NCI-H69 (cell line): ENCODE measurements at places on chromosomes 12 and 14.
A peak's percentile ranks its signal among the peaks of the same experiment; 100 is the strongest.

GRCh38 chr14:76268700-76269099 is 107.2 kb upstream of the ESRRB start:
- no peak for DNase-seq

DNA sequence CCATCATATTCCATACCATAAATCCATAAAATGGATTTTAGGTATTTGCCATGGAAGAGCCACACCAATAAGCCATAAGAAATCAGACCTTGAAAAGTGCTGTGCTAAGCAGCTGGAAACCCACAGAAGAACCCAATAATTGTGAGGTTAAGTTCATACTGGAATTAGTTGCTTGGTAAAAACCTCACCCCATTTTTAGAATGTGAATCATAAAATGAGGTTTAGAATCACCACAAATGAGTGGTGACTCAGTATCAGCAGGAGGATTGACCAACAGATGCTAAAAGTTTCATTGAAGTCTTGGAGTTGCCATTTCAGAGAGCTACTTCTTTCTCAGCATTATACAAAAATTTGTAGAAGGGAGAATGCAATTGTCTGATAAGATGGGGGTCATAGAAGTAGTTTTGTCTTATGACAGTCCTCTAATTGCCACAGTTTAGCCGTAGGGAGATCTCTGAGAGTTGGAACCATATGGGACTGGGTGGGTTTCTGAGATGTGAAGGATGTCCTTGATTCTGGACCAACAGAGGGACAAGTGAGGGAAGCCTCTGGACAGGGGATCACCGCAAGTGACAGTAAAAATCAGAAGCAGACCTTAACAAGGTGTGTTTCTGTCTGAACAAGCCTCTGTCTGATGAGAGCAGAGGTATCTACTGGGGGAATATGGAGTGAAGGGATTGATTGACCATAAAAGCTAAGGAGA is 1.4 kb upstream of the STON2 start:
- no peak for DNase-seq

DNA sequence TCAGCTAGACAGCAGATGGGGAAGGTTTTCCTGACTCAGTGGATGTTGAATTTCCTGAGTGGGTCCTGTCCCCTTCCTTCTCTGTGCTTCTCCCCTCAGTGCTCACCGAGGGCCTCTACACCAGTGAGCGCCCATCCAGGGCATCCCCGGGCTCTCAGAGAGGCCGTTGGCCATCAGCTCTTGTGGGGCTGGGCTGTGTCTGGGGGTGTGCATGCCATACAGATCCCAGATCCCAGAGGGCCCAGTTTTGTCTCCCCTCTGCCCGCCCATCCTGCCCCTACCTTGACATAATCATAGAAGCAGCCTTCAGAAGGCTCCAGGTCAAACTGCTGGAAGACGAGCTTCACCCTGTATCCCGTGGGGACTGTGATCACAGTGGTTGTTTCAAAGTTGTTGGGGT is 1.1 kb downstream of the C1R start:
- no peak for DNase-seq

DNA sequence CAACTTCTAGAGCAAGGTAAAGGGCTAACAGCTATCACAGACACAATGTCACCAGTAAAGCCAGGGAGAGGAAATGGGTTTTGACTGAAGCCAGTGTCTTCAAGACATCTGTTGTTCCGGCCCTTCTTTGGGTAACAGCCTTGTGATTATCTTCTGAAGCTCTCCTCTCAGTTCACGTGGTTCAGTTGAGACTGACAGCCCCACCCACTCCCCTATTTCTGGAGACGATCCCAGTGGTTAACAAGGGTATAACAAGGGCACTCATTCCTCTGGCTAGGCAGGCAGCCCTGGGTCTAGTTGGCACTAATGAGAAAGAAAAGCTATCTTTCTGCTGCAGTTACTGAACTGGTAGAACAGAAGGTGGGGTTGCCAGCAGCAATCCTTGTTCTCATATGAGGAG is 6.9 kb downstream of the GNPTAB start:
- peak; percentile 83 for DNase-seq
